ENCODE measurements at places on chromosomes 1 and 21.

- no peak for DNase-seq
Observed at GRCh38 chr1:88800382-88801051, 90.8 kb downstream of the GTF2B start.

DNA sequence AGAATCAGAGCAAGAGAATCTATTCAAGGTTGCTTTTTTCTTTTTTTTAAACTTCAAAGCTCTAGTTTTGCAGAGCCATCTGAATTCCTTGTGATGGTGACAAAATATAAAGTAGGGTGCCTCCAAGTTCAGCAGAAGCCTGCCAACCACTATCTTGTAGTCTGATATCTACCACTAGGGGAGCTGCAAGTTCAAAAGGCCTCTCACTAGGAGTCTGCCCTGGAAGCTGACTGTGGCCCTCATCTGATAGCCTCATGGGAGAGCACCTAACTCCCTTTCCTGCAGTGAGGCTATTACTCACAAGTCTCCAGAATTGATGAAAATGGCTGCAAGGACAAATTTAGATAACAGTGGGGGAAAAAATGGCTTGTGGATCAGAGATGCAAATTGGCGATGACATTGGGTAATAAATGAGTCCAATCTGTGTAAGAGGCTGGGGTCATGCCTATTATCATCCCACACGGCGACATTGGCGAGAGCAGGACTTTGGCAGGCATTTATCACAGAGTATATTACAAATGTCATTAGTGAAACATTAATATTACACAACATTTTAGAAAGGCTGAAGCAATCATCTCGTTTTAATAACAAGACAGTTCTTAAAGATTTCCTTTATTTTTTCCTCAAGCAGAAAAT lies 10.7 kb upstream of the ZP4 start:
- no peak for DNase-seq

DNA sequence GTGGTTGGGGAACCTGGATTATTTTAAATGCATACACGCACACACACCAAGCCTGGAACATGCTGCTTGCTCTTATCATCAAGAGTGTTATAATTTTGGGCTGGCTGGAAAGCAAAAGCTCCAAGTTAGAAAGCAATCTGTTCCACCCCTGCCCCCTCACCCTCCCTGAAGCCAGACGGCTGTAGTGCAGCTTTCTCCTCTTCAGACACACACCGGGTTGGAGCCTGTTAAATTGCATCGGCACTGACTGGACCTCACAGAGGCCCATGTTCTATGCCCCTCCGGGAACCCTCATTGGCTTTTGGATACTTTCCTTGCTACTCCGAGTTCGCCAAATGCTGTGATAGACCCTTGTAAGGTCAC lies 90.6 kb upstream of the KCNJ15 start:
- no peak for DNase-seq

DNA sequence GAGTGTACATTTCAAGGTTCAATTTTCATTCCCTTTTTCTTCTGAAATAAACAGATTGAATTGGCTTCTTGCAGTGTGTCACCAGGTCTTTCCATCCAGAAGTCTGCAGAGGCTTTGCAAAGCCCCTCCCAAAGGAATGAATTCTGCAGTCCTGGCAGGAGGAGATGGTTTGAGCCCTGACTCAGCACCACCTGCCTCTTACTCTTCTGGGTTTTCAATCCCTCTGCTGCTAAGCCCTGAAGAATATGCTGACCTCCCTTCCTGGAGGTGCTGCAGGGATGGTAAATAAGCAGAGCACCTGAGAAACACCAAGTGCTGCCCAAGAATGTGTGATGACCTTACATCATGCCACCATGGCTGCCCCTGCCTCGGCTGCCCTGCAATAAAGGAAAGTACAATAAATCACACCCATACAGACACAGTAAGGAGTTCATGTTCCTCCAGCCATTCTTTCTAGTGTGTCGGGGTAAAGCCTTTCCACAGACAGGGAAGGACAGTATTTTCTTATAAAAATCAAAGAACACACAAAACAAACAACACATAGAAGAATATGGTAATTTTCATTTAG lies 209.2 kb downstream of the ZNF326 start:
- no peak for DNase-seq

DNA sequence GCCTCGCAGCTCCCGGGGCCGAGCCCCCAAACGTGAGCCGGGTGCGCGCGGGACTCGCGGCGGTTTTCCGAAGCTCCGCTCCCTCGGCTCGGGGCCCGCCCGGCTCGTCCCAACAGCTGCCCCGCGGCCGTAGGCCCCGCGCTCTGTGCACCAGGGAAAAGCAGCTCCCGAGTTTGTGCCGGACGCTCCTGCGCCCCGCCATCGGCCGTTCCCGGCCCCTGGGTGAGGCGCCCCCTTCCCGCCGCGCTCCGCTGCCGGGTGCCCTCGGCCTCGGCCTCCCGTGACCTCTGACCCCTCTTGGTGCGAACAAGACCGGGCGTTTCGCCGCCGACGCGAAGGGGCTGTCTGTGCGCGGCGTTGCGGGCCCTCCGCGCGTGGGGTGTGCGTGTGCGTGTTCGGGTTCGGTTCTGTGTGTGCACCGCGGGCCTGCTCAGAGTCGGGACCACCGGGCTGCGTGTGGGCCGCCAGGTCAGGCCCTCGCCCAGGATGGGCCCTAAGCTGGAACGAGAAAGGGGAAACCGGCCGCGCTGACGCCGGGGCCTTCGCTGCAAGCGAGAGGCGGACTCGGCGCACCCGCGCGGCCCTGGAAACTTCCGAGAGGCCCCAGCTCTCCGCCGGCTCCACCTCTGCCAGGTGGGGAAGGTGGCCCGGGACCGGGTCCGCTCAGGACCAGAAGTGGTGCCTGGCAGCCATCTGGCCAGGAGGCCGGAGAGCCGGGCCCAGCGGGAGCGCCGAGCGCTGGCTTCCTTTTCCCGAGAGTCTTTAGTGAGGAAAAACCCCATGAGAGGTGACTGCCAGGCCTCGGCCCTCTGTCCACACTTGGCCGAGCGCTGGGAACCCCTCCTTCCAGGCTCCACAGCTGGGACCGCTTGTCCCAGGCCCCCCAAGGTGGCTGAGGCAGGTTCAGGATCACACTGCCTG lies 1.9 kb downstream of the PRDM16 start:
- DNase-seq: no peak

DNA sequence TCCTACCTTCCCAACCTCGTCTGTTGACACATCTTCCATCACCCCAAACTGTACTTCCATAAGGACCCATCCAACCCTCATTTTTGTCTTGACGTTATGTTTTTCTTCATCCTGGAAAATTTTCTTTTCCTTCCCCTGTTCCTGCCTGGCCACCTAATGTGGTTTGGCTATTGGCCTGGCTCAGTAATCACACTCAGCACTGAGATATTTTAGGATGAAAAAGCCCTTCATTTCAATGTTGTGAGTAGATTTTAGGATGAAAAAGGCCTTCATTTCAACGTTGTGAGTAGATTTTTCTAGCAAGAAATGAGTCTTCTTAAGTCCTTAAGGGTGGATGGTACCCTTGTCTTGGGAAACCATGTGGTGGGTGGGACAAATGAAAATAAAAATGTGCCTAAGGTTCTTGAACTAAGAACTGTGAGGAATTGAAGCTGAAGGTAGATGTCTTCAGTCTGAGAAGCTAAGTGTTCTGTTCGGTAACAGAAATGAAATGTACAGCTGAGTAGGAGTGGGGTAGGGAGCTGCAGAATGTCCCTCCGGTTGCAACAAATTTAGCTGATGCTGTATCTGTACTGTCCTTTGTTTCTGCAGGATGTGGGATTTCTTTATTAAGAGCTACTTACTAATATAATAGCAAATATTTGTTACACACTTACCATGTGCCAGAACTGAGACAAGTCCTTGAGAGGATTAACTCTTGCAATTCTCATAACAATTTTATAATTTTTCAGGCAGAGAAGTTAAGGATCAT lies 36.1 kb downstream of the DNTTIP2 start:
- DNase-seq: no peak

GRCh38 chr1:228018961-228019721 lies 12.3 kb downstream of the WNT3A start:
- no peak for DNase-seq

GRCh38 chr21:30541764-30542163 lies at the start of gene KRTAP19-6:
Gene KRTAP19-6, minus strand, starts transcription at chr21:30541864. Its CDS starts 31 bp downstream, at chr21:30541833.
- DNase-seq: no peak

DNA sequence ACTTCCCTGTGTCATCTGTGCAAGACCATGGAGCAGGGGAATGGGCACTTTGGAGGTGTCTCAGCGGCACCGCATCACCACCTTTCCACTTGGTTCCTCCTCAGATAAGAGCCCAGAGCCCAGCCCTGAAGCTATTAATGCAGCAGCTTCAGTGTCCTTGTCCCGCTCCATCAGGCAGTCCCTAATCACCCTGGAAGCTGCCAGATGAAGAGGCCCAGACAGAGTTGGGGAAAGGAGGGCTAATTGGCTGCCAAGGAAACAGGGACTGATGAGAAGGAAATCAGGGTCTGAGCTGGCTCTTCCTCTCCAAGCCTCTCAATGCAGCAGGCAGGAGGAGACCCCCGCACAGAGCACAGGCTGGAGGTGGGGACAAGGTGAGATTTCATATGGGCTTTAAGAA lies 83.1 kb upstream of the KLHDC7A start:
- no peak for DNase-seq

DNA sequence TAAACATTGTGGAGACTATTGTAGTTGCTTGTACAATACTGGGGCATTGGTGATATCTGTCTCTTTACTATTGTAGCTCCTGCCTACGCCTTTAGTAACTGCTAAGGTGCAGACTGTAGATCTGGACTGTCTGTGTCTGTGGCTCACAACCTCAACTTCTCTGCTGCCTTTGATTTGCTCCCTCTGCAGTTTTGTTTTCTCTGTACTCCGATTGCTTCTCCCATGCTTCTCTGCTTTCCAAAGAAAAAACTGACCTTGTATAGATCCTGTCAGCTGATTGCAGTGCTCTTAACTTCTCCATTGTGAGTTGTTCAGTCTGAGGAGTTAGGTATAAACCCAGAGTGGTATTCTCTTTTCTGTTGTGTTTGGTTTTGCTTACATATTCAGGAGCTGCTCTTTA lies 15.3 kb downstream of the MAGI3 start:
- no peak for DNase-seq

DNA sequence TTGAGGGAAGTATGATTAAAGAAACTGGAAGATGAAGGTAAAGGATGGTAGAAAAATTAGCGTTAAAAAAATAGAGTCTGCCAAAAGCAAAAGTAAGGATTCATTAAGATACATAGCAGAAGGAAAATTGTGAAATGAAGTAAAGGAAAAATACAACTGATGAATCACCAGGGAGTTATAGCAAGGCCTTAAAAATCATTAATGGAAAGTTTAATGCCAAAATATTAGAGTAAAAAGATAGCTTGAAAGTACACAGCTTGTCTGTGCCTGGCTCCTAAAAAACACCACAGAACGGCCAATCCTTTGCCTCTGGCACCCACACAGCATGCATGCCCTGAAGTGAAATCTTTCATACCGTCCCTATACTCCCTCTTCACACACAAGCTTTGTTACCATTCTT lies 66.9 kb upstream of the APOBEC4 start:
- DNase-seq: no peak

- DNase-seq: no peak
Observed at GRCh38 chr1:41495210-41495948, 10.9 kb upstream of the EDN2 start.

- no peak for DNase-seq
Observed at GRCh38 chr1:182990413-182991144, 32.6 kb upstream of the LAMC1 start.

DNA sequence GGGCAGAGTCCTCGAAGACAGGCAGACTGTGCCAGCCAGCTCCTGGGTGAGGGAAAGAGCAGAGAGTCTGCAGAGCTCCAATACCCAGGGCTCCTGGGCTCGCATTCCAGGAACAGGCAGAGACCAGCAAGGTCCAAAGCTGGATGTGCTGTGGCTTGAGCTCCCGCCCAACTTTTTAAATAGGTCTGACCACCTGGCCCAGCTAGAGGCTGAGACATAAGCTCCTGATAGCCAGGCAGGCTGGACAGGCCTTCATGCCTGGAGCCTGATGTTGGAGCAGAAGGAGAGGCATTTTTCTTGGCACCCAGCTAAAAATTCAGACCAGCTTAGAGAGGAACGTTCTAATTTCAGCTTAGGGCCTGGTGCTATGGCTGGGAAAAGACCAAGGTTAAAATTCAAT lies 178.4 kb upstream of the TMEM51 start:
- no peak for DNase-seq

DNA sequence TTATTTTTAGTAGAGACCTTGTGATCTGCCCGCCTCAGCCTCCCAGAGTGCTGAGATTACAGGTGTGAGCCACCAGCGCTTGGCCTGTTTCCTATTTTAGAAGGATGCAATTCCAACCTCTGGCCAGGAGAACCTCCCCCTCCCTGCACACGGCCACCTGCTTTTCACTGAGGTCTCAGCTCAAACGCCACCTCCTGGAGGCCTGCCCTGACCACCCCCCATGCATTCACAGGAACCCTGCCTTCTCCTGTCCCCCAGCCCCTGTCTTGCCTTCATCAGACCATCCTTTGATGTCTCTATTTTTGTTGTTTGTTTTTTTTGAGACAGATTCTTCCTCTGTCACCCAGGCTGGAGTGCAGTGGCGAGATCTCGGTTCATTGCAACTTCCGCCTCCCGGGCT lies 2.3 kb downstream of the SRM start:
- DNase-seq: no peak

DNA sequence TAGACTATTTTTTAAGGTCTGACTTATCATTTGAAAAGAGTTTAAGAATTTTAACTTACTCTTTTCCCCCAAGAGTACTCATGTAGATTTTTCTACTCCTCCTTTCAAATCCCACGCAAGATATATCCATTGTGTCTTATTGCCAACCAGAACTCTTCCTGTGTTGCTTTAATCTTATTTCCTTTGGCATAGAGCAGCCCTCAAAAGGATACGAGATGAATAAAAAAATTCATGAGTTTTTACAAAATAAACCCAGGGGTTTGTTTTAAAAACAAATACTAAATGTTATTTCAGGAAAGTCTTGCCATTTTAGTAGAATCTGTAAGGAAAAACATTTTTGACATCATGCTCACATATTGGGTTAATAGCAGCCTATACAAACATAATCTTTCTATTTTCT lies 543.2 kb upstream of the CXADR start:
- no peak for DNase-seq

DNA sequence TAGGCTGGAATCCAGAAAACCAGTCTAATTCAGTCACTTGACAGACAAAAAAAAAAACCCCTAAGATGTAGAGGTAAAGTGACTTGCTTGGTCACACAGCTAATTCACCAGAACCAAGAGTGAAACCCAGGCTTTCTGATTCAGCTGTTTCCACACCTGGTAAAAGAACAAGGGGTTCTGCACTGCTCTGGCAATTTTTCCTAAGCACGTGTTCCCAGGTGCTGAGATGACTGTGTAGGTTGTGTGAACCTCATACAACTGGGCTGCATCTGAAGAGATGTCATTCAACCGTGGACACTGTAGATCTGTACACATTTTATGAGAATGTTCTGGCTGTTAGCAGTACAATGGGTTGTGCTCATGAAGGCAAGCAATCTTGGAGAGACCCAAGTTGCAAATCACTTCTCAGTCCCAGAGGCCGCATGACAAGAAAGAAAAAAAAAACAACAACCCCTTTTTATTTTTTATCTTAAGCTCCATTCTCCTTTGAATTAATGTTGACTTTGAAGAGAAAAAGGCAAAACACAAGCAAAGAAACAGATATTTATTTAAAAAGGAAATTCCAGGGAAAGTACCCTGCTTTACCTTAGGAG lies 95.4 kb downstream of the INTS7 start:
- DNase-seq: no peak

All from COR-L47 (cell line).